ENCODE measurements at places on chromosomes 7 and 10.

DNA sequence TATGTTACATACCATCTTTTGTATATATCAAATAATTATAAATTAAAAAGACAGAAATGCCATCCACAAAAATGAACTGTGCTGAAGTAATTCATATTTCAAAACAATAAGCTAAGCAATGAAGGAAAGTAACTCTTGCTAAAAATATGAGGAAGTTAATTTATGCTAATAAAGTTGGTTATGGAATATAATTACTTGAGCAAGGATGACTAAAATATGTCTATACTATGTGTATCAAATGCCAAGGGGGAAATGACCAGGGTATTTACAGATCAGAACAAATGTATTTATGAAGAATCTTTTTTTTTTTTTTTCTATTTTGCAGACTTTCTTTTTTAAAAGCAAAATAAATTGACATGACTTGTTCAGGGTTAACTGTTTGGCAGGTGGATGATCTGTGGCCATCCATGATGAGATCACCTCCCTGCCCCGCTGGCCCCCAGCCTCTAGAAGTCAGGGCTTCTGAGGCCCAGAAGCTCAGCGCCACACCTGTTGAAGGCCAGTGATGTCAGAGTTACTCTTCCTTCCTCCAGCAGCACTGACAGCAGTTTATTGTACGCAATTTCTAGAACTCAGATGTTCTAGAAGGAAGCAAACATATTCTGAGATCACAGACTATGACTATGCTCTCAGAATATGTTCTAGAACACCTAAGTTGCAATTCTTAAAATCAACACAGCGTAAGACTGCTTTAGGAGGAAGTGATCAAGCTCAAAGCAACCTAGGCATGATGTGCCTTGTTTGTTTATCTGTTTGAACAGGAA lies 196.1 kb upstream of the KLF14 start:
- no peak for DNase-seq

DNA sequence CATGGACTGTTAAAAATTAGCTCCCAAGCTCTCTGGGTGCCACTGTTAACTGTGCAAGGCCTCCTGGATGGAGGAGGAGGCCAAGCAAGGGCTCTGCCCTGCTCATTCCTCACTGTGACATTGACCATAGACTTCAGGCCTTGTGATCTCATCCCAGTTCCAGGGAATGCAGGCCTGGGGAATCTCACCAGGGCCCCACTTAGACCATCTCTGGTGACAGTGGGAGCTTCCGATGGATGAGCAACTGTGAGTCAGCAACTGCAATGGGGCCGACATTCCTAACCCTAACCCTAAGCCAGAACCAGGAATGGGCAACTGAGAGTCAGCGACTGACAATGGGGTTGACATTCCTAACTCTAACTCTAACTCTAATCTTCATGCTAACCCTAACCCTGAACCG lies 50.4 kb upstream of the MSMB start:
- no peak for DNase-seq

DNA sequence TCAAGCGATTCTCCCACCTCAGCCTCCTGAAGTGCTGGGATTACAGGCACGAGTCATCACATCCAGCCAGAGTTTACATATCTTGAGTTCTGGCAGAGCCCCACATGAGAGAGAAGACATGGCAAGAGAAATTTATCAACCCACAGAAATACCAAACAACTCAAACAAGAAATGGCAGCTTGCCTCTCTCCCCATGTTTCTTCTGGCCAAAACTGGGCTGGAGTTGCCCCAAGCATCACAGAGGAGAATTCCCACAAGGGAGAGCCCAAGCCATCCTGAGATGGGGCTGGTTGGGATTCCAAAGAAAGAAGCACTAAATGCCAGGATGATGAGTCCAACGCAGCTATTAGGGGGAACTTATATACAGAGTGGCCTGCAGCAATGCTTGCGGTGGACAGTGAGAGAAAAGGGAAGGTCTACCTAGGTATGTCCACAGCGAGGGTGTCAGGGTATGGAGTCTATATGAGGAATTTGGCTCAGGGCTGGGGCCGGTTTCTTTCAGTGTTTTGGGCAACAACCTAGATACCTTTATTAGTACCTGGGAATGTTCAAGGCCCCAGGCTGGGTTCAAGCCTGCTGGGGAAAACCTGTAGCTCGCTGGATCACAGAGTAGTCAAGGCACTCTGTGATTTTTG lies 14.5 kb upstream of the PAX4 start:
- DNase-seq: no peak

- no peak for DNase-seq
Measured at GRCh38 chr10:103842605-103843004, 12.8 kb downstream of the SH3PXD2A start.

- DNase-seq: no peak
Measured at GRCh38 chr7:105060437-105060836, 46.4 kb downstream of the KMT2E start.

- DNase-seq: no peak
Measured at GRCh38 chr10:118960157-118961090, 69.1 kb upstream of the NANOS1 start.
